ENCODE measurements at places on chromosomes 6 and 20.

DNA sequence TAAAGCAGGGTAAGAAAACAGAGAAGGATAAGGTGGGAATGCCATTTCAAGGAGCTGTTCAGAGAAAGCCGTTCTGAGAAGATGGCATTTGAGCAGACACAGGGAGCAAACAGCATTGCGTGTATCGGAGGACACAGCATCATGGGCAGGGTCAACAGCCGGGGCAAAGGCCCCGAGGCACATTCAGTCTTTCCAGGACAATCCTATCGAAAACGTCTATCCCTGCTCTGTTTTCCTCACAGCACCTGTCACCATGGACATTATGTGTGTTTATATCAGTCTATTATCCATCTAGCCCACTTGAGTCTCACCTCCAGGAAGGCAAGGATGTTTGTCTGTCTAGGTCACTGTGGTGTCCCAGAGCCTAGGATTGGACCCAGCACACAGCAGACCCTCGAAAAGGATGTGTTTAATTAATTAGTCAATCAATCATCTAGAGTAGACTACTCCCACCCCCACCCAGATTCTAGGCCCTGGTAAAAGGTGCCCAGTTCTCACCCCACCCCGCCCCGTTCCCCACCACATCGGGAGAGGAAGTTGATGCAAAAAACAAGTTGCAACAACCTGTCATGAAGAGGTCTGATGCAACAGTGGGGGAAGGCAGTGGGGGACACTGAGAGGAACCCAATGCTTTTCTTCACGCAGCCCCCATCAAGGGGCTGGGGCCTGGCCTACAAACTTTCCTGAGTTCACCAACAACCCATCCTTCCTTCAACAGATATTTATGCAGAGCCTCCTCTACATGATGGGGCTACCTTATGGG is 66.6 kb downstream of the PREX1 start:
- peak; percentile 24 for DNase-seq

DNA sequence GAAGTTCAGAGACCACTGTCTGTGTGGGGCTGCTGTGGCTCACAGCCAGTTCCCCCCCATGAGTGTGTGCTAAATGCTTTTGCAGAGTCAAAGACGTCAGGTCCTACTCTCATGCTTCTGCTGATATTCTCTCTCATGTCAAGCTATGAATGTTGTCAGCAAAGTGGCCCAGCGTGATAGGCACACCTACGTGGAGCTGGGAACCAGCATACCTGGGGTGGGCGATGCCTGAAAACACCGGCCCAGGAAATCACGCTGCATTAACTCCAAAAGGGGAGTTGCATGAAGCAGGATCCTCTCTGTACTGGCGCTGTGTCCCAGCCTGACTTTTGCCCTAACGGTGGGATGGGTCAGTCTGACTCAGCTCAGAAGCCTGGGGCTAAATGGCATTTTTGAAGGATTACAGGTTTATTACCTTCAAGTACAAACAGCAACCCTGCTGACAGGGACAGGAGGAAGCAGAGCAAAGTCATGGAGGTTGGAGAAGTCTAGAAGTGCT is 9.0 kb upstream of the MRPS10 start:
- DNase-seq: no peak

- no peak for DNase-seq
These were observed 22.1 kb upstream of the KCNK5 start for GRCh38 chr6:39251406-39251805.

- no peak for DNase-seq
These were observed 14.9 kb downstream of the GLP1R start for GRCh38 chr6:39063526-39063925.

GRCh38 chr6:52595796-52596130 is 18.9 kb upstream of the TRAM2 start:
- DNase-seq: no peak

DNA sequence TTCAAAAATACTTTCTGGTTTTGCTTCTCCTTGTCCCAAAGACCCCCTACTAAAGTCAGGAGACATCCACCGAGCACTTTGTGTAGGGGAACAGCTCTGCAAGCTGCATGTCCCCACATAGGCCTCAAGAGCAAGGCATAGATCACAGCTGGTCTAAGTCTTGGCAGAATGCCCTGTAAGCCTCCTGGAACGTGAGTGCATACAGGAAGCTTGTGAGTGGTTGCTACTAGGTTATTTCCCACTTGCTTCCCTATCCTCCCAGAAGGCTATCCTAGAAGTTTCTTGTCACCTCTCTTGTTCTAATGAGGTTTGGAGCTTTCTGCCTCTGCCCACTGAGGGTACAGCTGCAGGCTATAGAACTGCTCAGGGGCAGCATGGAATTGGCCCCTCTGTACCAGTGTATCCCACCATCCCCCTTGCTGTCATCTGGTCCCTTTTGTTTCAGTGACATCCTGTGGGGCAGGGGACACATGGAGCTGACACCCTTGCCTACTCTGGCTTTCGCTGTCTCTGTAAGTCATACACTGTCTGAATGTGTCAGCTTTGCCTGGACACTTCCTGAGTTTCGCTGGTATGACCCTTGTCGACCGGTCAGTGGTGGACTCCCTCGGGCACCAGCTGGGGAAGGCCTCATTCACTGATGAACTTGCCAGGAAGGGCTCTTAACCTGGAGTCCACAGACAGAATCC is 35.6 kb upstream of the KCNK16 start:
- no peak for DNase-seq

- no peak for DNase-seq
These were observed 219.9 kb upstream of the ECI2 start for GRCh38 chr6:4355241-4355640.

DNA sequence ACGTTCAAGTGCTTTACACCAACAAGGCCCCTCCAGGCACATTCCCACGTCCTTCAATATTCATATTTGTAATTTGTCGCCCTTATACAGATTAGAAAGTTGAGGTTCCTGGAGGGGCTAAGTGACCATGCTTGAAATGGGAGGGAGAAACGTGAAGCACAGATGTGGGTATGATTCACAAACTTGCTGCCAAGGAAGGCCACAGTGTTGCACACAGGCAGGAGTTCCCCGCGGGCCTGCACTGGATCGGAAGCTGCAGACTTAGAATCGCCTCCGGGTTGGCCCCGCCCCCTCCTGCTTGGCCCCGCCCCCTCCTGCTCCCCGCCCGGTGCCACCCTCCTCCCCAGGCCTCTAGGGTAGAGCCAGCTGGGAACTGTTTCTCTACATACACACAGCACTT is 58.2 kb upstream of the QKI start:
- DNase-seq: no peak

GRCh38 chr6:164164876-164165275 is 750.4 kb downstream of the QKI start:
- no peak for DNase-seq

- DNase-seq: no peak
These were observed 92.4 kb upstream of the CEP85L start for GRCh38 chr6:118743746-118744145.

GRCh38 chr6:44457596-44457995 is 70.1 kb downstream of the CDC5L start:
- DNase-seq: no peak

GRCh38 chr6:38552121-38552520 is 87.6 kb downstream of the BTBD9 start:
- no peak for DNase-seq

DNA sequence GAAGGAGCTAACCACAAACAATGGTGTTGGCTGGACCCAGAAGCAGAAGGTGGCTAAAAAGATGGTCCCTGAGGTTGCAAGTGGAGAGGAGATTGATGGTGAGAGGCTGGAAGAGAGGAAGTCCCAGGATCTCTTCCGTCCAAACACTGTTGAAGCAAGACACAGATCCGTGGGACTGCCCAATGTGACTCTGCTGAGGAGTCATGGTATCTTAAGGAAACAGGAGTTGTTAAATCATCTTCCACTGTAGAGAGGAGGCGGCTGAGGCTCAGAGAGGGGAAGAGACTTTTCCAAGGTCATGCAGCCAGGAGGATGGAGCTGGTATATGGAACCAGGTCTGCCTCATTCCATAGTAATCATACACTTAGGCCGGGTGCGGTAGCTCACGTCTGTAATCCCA is 4.1 kb upstream of the ZNF335 start:
- no peak for DNase-seq

- no peak for DNase-seq
These were observed 101.3 kb upstream of the MLN start for GRCh38 chr6:33905071-33905609.

DNA sequence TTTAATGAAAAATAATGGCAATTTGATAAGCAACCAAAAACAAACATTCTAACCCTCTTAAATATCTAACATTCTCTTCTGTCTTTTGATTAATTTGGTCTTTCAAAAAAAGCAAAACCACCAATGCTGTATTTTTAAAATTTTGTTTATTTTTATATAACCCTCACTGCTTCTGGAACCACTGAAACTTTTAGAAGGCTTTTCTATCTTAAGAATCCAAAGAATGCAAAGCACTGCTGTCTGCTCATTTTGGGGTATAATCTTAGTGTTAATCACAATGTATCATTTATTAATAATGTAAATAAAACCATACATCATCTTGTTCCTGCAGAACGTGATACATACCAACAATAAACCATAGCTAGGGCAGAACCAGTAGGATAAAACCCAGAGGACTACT is 14.0 kb downstream of the STK38 start:
- DNase-seq: no peak

GRCh38 chr20:61755971-61756845 is 309.5 kb downstream of the TAF4 start:
- DNase-seq: no peak

- DNase-seq: no peak
These were observed 117.0 kb upstream of the PRL start for GRCh38 chr6:22413681-22414311.

DNA sequence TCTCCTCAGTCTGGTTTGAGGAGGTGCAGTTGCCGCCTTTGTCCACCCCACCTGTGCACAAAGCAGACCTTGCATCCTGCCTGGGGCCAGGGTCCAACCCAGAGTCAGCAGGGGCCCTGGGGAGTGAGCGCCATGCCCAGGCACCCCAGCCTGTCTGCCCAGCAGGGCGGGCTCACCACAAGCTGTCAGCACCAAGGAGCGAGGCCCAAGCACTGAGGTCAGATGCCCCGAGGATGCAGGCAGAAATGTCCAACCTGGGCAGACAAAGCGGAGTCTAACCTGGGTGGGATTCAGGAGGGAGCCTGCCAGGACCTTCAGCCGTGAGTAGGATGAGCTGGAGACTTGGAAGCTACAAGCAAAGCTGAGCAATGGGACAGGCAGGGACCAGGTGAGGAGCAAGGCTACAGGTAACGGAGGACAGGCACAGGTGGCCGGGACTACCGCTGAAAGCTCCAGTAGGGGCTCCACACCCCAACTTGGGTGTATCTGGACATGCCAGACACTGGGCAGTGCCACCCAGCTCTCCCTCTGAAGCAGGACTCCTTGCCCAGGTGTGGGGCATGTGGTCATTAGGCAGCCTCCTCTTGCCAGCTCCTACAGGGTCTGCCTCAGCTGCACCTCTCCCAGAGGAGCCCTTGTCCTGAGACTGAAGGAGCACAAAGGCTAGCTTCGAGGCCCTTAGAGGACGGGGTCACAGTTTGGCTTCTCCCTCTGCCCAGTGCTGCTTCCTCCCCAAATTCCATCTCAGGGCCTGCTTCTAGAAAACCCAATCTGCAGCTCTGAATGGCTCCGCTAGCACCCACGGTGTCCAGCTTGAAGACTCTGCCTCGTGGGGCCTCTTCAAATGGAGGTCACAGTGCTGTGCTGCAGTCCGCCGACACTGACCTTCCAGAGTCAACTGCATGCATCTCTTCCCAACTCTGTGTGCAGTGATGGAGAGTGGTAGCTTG is 210.6 kb upstream of the CDYL start:
- no peak for DNase-seq

- no peak for DNase-seq
These were observed 197.3 kb upstream of the PROKR2 start for GRCh38 chr20:5513975-5514516.

DNA sequence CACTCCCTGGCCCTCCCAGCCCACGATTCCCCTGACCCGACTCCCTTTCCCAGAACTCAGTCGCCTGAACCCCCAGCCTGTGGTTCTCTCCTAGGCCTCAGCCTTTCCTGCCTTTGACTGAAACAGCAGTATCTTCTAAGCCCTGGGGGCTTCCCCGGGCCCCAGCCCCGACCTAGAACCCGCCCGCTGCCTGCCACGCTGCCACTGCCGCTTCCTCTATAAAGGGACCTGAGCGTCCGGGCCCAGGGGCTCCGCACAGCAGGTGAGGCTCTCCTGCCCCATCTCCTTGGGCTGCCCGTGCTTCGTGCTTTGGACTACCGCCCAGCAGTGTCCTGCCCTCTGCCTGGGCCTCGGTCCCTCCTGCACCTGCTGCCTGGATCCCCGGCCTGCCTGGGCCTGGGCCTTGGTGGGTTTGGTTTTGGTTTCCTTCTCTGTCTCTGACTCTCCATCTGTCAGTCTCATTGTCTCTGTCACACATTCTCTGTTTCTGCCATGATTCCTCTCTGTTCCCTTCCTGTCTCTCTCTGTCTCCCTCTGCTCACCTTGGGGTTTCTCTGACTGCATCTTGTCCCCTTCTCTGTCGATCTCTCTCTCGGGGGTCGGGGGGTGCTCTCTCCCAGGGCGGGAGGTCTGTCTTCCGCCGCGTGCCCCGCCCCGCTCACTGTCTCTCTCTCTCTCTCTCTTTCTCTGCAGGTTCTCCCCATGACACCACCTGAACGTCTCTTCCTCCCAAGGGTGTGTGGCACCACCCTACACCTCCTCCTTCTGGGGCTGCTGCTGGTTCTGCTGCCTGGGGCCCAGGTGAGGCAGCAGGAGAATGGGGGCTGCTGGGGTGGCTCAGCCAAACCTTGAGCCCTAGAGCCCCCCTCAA is at the start of gene LTA:
Gene LTA (plus strand): TSS at position 249 of the 871 bp plus-strand sequence. CDS start 454 bp downstream, at position 703.
- DNase-seq: peak; percentile 80

DNA sequence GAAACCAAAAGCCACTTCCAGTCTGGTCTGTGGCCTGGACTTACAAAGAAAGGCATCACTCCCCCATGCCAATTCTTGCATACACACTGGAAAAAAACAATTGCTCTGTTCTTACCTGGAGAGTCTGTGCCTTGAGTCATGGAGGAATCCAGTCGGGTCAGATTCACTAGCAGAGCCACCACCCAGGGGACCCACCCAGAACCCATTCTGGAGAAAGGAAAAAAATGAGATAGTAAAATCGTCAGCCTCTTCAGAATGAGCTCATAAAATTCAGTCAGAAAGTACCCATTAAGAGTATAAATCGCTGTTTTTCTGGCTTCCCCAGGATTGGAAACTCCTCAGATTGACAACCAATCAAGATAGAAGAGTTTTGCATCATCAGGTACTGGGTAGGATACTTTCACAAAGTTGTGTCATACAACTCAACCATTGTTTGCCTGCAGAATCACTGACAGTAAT is at the start of gene HLA-DOB:
Gene HLA-DOB (minus strand): TSS at position 257 of the 459 bp plus-strand sequence. CDS start 51 bp downstream, at position 206.
- DNase-seq: no peak
